ENCODE measurements at places on chromosomes 12 and 14.

- no peak for DNase-seq
Observed at GRCh38 chr14:26599291-26599690, 1.5 kb upstream of the NOVA1 start.

DNA sequence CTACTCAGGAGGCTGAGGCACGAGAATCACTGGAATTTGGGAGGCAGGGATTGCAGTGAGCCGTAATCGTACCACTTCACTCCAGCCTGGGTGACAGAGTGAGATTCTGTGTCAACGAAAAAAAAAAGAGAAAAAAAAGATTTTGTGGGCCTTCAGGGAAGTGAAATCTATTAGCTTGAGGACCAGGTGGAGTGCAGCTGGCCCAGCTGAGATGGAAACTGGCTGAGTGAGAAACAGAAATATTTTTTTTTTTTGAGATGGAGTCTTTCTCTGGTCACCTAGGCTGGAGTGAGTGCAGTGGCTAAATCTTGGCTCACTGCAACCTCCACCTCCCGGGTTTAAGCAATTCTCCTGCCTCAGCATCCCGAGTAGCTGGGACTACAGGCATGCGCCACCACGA, 2.3 kb upstream of the CLEC4C start:
- DNase-seq: no peak

GRCh38 chr14:68550338-68550715, 242.5 kb downstream of the ZFP36L1 start:
- DNase-seq: no peak

- DNase-seq: no peak
Observed at GRCh38 chr12:105240228-105240627, 4.3 kb upstream of the APPL2 start.

DNA sequence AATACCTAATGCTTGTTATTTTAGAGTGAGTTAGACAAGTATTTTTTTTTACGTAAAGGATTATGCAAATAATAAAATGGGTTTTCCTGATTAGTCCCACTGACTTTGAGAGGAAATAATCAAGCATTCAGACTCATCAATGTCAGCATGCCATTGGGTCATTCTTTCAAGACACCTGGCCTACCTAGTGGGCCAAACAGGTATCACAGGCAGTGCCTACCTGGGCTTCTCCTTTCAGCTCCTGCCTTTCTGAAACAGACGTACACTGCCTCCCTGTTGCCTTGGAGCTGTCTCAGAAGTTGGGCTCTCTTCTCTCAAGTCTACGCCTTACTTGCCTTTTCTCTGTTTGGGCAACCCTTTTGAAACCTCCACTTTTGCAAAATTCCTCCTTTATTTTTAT, 545.6 kb downstream of the SNAPC1 start:
- no peak for DNase-seq

DNA sequence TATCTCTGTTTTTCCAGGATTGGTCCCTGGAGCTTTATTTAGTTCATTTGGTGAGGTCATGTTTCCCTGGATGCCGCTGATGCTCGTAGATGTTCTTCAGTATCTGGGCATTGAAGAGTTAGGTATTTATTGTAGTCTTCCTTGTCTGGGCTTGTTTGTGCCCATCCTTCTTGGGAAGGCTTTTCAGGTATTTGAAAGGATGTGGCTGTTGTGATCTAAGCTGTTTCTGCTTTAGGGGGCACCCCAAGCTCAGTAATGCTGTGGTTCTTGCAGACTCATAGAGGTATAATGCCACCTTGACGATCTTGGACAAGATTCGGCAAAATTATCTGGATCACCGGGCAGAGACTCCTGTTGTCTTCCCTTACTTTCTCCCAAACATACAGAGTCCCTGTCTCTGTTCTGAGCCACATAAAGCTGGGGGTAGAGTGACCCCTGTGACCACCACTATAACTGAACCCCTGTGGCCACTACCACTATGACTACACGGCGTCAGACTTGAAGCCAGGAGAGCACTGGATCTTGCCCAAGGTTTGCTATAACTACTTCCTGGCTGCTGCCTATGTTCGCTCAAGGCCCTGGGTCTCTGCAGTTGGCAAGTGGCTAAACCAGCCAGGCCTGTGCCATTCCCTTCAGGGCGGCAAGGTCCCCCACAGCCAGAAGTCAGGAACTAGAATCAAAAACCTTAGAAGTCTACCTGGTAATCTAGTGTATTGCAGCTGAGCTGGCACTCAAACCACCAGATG, 40.9 kb downstream of the FGD4 start:
- no peak for DNase-seq

DNA sequence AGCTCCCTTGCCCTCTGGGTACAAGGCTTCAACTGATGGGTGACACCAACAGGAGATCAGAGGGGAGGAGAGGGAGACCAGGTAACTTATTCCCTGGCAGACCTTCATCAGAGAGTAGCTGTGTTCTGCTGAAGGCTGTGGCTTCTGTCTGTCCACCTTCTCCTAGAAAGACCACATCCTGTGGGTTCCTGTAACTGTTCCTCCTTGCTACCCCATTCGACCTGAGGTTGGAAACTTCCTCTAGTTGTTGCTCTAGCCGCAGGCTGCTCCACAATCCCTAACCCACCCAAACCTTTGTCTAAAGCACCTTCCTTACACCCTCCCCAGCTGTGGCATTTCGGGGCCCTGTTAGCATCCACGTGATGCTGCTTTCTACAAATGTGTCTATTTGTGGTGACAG, 454.2 kb downstream of the DPF3 start:
- DNase-seq: no peak

DNA sequence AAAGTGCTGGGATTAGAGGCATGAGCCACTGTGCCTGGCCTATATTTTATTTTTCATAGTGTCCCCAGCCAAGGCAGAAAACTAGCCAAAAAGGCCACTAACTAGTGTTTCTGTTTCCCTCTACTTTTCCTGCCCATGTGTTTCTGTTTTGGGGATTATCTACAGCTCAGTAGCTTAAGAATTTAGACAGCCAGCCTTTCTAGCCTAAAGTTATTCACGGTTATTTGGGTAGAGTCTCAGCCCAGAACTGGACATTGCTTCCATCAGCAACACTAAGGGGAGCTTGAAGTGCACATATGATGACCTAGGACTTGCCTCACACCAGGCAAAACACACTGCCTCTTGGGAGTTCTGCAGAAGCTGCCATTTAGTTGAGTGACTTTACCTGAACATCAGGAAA, 17.9 kb downstream of the PROX2 start:
- no peak for DNase-seq

- DNase-seq: no peak
Observed at GRCh38 chr14:92759300-92759678, 10.9 kb upstream of the LGMN start.

GRCh38 chr12:122842505-122843405, 7.5 kb downstream of the HIP1R start:
- DNase-seq: no peak

DNA sequence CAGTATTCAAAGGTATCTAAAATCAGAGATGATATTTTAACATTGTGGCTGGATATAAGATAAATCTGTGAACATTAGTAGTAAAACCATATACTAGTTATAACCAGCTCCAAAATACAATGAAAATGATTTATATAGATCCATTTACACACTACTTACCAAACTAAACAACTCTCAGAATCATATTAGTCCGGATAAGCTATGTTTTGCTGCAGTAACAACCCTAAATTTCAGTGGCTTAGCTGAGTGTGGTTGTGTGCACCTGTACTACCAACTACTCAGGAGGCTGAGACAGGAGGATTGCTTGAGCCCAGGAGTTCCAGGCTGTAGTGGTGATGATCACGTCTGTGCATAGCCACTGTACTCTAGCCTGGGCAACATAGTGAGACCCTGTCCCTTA, 23.8 kb downstream of the ZDHHC17 start:
- DNase-seq: no peak

GRCh38 chr12:131283191-131283861, 329.6 kb downstream of the ADGRD1 start:
- no peak for DNase-seq

DNA sequence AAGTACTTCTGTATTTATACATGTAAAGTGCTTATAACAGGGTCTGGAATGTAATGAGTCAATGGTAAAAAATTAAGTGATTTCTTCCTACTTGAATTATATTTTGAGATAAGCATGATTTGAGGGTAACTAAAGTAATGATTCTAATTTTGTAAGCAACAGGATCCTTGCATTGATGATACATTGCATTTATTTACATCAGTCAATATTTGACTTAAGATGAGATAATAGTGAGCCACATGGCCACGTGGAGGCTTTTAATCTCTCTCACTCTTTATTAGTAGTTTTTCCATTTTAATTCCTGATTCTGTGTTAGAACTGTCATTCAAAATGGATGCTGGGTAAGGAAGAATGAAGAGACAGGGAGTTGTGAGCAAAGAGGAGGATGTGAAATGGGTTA, 298.1 kb upstream of the PRICKLE1 start:
- DNase-seq: no peak

- no peak for DNase-seq
Observed at GRCh38 chr14:91925001-91925726, 22.3 kb downstream of the FBLN5 start.

DNA sequence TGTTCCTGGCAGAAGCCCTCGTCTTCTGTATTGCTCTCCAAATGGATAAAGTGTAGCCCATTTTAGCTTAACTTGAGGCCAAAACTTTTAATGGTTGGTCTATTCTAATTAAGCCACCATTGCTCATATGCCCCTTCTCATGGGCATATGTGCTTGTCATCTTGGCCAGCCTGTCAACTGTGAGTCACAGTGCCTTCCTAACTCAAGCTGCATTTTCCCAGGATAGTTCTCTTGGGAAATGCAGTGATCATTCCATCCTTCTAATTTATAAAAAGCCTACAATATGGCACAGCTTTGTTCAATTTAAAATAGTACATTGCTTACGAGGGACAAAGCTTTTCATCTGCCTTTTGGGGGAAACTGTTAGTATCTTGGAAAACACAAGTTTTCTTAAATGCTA, 6.6 kb downstream of the PTHLH start:
- no peak for DNase-seq

DNA sequence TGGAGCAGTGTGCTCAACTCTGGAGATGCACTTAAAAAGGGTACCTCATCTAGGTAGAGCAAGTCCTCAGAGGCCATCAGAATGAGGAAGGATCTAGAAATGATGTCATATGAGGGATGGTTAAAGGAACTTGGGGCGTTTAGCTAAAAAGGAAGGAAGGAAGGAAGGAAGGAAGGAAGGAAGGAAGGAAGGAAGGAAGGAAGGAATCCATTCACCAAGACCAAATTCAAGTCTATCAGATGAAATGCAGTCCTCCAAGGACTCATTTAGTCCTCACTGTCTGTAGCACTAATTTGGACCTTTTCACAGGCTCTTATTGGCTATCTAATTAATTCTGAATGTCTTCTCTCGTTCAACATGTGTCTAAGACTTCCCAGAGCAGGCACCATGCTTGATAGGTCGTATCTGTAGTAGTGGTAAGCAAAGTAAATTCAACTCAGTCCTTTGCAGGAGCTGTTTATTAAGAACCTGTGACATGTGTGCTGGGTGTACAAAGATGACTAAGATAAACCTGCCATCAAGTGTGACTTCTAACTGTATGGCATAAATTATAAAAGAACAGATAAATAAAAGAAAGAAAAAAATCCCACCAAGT, 63.5 kb downstream of the LLPH start:
- DNase-seq: no peak

- no peak for DNase-seq
Observed at GRCh38 chr12:53268630-53269562, 797 bp downstream of the ESPL1 start.

DNA sequence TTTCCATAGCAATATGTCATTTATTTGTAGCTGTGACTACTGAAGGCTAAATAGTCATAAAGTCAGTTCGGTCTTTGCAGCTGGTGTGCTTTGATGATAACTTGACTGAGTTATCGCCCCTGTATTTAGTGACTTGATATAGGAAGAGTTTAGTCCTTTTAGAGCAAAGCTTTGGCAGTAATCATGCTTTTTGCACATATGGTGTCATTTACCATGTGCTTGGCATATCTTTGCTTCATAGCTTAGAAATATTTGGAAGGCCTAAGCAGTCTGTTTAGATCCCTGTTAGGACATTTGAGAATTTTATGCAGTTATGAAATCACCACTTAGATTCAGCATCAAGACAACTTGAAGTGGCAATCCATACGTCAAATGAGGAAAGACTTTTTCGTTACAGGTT, 31.6 kb downstream of the POLR3B start:
- DNase-seq: no peak

DNA sequence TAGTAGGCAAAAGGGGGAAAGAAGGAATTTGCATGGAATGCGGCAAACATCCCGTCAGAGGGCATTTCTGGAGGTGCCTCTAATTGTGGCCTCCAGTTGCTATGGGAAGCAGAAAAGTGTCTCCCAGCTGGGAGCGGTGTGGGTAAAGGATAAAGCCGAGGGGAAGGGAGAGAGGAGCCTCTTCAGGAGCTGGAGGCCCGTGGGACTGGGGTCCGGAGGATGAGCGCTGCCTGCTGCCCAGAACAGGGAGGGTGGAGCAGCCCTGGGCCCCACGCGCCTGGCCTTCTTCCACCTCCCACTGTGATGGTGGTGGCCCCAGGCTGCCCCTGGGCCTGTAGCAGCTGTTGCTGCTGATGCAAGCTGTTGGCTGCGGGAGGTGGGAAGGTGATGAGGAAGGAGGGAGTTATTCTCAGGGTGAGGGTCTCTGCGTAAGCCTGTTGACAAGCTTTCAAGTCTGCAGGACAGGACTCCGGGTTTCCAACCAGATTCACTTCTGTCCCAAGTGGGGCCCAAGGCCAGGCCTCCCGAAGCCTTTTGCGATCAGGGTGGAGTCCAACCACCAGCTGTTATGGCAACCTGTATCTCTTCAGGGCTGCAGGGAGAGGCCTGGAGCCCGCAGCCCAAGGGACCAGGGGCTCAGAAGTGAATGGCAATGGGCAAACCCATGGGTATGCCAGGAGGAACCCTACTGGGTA, 19.1 kb upstream of the PGF start:
- no peak for DNase-seq

DNA sequence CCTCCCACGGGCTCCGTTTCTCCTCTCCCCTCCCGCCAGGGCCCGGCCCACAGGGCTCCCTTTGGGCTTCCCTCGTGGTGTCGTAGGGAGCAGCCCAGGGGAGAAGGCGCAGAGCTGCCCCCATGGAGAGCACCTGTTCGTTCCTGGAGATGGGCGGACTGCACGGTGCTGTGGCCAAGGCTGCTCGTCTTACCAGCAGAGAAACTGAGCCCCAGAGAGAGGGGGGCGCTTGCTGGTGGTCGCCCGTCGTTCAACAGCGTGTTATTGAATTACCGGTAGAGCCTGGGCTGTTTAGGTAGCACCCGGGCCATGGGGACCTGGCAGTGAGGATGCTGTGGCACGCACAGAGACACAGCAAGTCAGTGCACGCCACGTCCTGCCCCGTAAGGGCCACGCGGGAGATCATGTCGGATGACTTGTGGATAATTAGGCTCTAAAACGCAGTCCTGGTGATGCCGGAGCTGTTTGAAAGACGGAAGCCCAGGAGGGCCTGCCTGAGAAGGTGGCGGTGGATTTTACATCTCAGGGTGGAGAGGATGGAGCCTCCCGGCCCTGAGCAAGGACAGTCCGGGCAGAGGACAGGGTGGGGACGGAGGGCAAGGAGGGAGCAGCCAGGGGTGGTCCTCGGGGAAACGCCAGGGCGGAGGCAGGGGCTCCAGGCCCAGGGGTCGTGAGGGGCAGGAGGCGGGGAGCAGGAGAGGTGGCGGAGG, 134.4 kb downstream of the ADGRD1 start:
- DNase-seq: no peak

Data from hepatic stellate cell (primary cell).